CD4-positive, alpha-beta T cell treated with Interleukin-15 for 4 hours (primary cell): ENCODE measurements at places on chromosomes 2 and 18.

- DNase-seq, result no peak
Measured at GRCh38 chr2:5369510-5369909, 322.7 kb upstream of the SOX11 start.

- no peak for DNase-seq
Measured at GRCh38 chr2:97906307-97906706, 89.4 kb downstream of the TMEM131 start.

GRCh38 chr2:231707625-231707926, 749 bp upstream of the PTMA start:
- no peak for DNase-seq

- DNase-seq, result no peak
Measured at GRCh38 chr18:38497266-38497665, 931.7 kb upstream of the CELF4 start.

GRCh38 chr2:115572746-115573145, 1130.3 kb downstream of the DPP10 start:
- no peak for DNase-seq

DNA sequence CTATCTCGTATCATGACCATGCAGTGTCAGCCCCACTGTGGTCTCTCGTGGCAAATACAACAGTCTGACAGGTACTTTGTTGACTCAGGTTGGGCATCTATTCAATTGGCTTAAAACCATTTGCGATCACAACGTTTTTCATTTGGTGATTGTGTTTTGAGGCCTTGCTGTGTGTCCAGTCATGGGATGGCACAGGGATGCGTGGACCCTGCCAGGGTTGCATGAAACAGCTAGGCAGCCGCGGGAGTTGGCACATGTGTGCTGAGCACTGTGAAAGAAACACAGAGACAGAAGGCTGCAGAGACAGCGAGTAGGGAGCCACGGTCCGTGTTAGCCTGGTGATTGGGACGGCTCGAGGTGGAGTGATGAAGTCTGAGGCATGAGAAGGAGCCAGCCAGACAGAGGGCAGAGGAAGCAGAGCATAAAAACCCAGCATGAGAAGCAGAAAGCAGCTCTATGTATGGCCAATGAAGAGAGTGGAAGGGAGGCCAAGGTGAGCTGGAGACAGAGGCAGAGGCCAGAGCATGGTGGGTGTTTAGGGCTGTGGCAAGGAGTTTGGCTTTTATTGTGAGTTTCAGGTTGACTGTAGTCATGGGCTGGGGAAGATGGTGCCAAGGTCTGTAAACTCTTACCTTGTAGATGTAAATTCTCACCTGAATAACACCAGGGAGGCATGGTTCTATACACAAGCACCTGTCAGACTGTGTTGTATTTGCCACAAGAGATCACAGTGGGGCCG, 31.8 kb upstream of the IL1R1 start:
- no peak for DNase-seq

- no peak for DNase-seq
Measured at GRCh38 chr2:240491483-240491882, 56.0 kb downstream of the GPC1 start.
